ENCODE measurements at places on chromosomes 11 and 22.

GRCh38 chr11:134861490-134862104 is 449.6 kb upstream of the B3GAT1 start:
- DNase-seq = no peak

- no peak for DNase-seq
These were observed 16.1 kb upstream of the NTM start for GRCh38 chr11:131354251-131354701.

DNA sequence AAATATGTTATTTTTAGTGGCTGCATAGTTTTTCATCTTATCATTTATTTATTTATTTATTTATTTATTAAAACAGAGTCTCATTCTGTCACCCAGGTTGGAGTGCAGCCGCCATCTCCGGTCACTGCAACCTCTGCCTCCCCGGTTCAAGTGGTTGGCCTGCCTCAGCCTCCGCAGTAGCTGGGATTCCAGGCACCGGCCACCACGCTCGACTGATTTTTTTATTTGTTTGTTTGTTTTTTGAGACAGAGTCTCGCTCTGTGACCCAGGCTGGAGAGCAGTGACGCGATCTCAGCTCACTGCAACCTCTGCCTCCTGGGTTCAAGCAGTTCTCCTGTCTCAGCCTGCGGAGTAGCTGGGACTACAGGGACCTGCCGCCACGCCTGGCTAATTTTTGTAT is 262.9 kb upstream of the DDI1 start:
- no peak for DNase-seq

- DNase-seq = no peak
These were observed 147.6 kb downstream of the OPCML start for GRCh38 chr11:133384731-133385130.

- DNase-seq = no peak
These were observed 24.2 kb downstream of the NECTIN1 start for GRCh38 chr11:119704849-119705248.

- no peak for DNase-seq
These were observed 84.4 kb downstream of the ARHGEF12 start for GRCh38 chr11:120420572-120420971.

DNA sequence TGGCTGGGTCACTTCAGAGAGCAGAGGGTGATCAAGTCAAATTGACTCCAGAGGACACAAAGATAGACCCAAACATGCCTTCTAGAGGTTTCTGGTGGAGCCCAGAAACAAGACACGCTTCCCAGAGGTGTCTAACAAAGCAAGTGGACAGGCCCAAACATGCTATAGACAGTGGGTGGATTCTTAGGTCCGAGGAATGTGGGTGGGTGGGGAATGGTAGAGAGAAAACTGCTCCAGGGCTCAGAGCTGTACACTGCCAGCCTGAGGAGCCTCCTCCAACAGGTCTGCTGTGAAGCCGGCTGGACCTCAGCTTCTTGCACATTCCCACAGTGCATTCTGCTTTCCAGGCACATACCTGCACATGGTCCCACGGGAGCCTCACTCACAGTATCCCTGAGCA is 116.8 kb upstream of the NECTIN1 start:
- DNase-seq = no peak

DNA sequence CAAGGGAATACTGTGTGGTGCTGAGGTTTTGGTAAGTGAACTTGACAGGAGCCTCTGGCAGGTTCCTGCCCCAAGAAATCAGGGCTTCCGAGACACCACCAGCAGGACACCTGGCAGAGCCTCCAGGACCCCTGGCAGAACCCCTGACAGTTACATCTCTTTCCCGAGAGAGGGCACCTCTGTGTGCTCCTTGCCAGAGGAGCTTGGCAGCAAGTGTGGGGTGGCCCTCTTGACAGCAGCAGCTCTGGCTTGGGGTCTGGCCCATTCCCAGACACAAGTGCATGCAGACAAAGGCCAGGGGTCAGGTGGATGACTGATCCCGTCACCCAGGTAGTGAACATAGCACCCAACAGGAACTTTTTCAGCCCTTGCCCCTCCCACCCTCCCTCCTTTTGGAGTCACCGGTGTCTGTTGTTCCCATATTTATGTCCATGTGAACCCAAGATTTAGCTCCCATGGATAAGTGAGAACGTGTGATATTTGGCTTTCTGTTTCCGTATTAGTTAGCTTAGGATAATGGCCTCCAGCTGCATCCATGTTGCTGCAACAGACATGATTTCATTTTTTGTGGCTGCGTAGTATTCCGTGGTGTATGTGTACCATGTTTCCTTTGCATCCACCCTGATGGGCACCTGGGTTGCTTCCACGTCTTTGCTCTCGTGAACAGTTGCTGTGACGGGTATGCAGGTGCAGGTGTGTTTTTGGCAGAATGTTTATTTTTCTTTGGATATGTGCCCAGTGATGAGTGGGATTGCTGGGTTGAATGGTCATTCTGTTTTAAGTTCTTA is 21.2 kb upstream of the OSBPL5 start:
- DNase-seq = no peak

GRCh38 chr11:22752908-22753310 is 76.7 kb downstream of the SVIP start:
- no peak for DNase-seq

DNA sequence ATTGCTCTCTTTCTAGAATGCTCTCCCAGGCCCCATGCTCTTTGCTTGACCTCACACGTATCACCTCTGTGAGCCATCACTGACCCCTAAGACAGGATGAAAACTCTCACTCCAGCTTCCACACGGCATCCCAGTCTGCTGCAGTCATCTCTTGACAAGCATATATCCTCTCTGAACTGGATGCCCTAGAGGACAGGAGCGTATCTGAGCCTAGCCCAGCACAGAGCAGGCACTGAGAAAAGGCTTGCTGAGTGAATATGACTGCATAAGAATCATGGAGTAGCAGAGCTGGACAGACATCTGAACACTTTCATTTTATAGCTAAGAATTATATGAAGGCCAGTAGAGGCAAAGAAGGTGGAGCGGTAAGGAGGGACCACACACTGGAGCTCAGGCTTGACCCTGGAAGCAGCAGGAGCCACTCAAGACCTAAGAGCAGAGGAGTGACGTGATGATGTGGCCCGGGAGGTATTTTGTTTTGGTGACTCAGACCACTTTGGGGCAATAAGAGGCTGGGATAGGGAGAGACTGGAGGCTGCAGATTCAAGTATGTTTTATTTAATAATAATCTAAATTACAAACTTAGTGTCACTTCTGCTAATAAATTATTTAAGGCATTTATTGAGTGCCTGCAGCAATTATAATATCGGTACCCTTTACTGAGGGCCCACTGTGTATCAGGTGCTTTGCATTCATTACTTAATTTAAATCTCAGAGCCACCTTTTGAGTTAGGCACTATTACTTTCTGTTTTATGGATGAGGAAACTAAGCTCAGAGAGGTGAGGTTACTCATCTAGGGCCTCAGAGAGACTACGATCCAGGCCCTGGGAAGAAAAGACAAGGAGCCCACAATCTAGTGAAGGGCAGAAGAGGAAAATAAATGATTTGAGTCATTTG is 42.6 kb downstream of the MAP6 start:
- DNase-seq = peak; percentile 85

DNA sequence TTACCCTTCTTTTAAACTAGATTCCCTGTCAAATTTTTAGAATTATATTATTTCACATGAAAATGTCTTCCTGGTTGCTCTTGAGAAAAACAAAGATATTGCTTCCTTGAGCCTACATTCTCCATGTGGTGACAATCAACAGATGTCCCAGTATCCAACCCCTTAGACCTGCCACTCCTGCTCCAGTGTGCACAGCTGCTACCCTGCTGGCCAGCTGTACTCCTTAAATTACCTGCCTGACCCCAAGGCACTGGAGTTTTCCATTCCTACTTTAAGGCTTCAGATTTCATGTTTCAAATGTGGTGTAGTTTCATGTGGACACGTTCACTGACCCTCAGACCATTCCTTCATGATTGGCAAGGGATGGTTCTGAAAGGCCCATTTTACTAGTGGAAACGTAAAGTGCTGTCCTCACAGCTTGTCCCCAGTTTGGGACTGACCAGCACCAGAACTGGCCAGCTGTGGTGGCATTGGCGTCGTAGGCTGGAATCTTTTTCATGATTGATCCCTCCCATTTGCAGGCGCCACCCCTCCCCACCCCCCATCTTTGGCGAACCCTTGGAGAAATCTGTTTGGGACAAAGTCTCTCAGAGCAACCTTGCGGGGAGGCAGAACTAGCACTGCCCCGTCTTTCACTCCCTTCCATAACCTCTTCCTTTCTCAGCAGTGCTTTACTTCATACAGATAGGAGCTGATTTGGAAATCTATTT is 123.5 kb downstream of the DBX1 start:
- DNase-seq = no peak

- peak; percentile 62 for DNase-seq
These were observed 1.2 kb upstream of the TECTA start for GRCh38 chr11:121099885-121100284.

GRCh38 chr11:7890417-7891172 is 40.5 kb downstream of the OR10A6 start:
- no peak for DNase-seq

DNA sequence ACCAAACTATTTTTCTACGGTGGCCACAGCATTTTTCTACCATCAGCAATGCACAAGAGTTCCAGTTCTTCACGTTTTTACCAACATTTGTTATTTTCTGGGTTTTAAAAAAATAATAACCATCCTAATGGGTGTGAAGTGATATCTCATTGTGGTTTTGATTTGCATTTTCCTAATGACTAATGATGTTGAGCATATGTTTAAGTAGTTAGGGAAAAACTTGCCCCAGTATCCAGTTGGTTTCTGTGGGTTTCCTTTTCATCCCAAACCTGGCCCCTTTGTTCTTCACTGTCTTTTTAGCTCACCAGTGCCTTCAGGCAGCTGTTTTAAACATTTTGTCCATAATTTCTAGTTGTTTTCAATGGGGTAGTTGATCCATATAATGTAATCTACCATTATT is 14.7 kb upstream of the PTS start:
- no peak for DNase-seq

DNA sequence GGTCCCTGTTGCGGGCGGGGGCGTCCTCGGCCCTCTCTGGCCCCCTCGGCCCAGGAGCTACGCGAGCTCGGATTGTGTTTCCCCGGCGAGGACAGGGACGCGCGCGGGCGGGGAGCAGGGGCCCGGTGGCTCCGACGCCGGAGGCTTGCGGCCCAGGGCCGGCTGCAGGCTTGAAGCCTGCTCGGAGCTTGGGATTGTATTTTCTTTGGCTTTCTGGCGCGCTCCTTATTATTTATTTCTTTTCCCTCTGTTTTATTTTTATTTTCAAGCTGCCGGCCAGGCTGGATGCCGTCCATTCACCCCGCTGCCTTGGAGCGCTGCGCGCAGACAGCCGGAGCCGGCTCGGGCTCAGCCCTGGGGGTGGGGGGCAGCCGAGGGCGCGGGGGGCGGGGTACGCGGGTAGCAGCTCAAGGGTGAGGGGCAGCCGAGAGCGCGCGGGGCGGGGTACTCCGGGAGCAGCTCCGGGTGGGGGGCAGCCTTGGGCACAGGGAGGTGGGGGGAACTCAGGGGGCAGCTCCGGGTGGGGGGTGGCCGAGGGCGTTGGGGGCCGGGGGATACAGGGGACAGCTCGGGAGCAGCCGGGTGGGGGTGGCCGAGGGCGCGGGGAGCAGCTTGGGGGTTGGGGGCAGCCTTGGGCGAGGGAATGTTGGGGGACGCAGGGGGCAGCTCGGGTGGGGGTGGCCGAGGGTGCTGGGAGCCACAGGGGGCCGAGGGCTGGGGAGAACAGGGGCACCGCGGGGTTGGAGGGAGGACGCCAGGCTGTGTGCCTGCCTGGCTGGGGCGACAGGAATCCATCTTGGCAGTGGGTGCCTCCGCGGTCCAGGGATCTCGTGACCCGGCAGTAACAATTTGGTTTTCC is 42.7 kb downstream of the KCNJ1 start:
- no peak for DNase-seq

GRCh38 chr11:57311109-57311936 is 13.4 kb downstream of the TNKS1BP1 start:
- peak; percentile 97 for DNase-seq

GRCh38 chr22:39287076-39287725 is 32.2 kb downstream of the RPL3 start:
- no peak for DNase-seq

Data from HCEC 1CT (cell line).